ENCODE measurements at places on chromosomes 12 and 14. TPM values are rescaled to one million over a fixed set of nuclear protein-coding genes. Genes with fewer than 3 reads are reported as not detected.

Gene CLEC4E
- not detected for total RNA-seq

Gene CMTM5
- 0.62 TPM for total RNA-seq

Gene IL22
- not detected for total RNA-seq

Gene SETD1B
- total RNA-seq: 2.3 TPM

Gene PUS1
- 5.6 TPM for total RNA-seq

Gene COA8
- 27.5 TPM for total RNA-seq

Gene SETD3
- total RNA-seq: 78.8 TPM
